Bone marrow (tissue), 2 donors: ENCODE measurements at places on chromosomes 13 and 19.

DNA sequence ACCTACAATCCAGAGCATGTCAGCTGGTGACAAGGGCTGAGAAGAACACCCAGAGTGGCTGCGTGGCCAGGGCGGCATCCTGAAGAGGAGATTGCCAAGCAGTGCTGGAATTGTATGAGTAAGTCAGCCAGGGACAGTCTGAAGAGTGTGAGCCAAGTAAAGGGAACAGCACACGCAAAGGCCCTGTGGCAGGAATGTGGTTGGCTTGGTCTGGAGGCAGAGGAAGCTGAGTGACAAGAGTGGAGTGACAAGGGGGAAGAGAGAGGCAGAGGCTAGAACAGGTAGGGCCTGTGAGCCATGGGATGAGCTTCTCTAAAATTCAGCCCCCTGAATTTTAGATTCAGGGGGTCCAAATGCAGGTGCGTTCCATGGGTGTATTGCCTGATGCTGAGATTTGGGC lies 53.7 kb upstream of the UQCRFS1 start:
- DNase-seq = no peak

GRCh38 chr13:41145136-41145908 lies 12.7 kb upstream of the KBTBD6 start:
- DNase-seq = no peak

- DNase-seq = no peak
Measured at GRCh38 chr13:24134757-24135156, 25.8 kb upstream of the SPATA13 start.

- DNase-seq = no peak
Measured at GRCh38 chr13:98428256-98428966, 148.5 kb downstream of the STK24 start.

DNA sequence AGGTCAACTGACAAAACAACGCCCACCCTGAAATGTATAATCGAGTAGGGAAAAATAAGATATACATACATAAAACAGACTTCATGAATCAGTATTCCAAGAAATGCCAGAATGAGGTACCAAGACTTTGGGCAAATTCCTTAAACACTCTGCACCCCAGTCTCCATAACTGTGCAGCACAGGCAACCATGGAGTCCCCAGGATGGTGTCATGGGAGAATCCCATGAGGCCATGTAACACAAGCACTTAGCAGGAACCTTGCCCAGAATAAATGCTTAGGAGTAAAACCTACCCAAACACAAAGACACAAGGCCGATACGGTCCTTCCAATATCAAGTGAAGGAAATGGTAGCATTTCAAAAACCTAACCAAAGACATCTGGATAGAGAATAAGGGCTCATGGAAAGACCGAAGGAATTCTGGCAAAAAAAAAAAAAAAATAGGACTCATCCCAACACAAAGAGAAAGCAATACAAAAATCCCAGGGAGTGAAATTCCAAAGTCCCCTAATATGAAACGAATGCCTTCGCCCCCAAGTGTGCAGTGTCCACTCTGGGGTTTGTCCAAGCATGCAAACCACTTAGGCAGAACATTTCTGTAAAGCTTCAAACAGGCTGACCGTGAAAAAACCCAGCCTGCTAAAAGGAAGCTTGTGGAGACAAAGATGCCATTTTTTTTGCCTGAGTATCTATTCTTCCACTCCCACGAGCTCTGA lies 11.1 kb downstream of the ZC3H4 start:
- DNase-seq = no peak

GRCh38 chr19:30959011-30959410 lies 390.2 kb downstream of the TSHZ3 start:
- DNase-seq = no peak

DNA sequence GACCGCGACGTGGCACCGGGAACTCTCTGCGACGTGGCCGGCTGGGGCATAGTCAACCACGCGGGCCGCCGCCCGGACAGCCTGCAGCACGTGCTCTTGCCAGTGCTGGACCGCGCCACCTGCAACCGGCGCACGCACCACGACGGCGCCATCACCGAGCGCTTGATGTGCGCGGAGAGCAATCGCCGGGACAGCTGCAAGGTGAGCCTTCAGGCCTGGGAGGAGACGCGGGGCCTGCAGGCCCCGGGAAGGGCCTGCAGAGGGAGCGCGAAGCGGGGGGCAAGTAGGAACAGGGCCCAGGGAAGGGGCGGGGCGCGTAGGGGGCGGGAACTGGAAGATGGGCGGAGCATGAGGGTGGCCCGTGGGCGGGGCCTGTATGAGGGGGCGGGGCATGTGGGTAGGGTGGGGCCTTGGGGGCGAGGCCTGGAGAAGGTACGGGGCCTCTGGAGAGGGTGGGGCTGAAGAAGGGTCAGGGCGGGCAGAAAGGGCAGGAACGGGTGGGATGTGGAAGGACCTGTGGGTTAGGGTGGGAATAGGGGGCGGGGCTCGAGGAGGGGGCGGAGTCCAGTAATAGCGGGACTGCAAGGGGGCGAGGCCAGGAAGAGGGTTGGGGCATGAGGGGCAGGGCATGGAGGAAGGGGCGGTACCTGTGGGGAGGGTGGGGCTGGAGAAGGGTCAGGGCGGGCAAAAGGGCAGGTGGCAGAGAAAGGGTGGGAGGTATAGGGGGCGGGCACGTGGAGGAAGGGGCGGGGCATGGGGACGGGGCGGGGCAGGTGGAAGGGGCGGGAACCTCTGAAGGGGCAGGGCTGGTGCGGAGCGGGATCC lies 2.5 kb downstream of the CFD start:
- DNase-seq = peak; percentile 32

GRCh38 chr19:48830088-48830487 lies 6.2 kb downstream of the HSD17B14 start:
- DNase-seq = no peak

- peak; percentile 2 for DNase-seq
Measured at GRCh38 chr13:52738719-52739467, 727 bp downstream of the CNMD start.

- no peak for DNase-seq
Measured at GRCh38 chr13:46374710-46375109, 12.3 kb downstream of the RUBCNL start.

DNA sequence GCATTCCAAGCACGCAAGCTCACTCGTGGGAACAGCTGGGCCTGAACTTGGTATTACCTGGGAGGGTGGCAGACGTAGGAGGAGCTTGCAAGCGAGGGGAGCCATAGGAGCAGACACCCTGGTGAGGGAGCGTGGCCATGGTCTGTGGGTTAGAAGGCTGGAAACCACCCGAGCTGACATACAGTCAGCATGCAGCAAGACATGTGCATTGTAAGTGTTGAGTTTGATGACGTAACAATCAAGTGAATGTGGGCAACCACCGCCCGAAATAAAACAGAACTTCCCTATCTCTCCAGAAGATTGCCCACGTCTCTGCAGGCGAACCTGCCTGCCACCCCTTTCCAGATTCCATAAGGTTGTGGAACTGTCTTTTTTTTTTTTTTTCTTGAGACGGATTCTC lies 26.8 kb downstream of the UBXN6 start:
- peak; percentile 21 for DNase-seq

- DNase-seq = no peak
Measured at GRCh38 chr19:48480183-48480557, 11.0 kb downstream of the CYTH2 start.

- DNase-seq = no peak
Measured at GRCh38 chr19:41937525-41938468, 9.5 kb upstream of the ERFL start.

DNA sequence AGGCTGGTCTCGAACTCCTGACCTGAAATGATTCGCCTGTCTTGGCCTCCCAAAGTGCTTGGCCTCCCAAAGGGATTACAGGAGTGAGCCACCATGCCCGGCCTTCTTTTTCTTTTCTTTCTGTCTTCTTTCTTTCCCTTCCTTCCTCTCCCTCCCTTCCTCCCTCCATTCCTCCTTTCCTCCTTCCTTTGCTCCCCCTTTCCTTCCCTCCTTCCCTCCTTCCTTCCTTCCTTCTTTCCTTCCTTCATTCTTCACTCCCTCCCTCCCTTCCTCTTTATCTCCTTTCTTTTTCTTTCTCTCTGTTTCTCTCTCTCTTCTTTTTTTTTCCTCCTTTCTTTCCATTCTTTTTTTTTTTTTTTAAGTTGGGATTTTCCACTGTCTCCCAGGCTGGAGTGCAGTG lies 12.1 kb downstream of the C3 start:
- no peak for DNase-seq
